B cell (primary cell): ENCODE measurements at places on chromosomes 13 and 19. TPM values are rescaled to one million over a fixed set of nuclear protein-coding genes. Genes with fewer than 3 reads are reported as not detected.

KIR2DL1 gene
- not detected in 2 replicates for total RNA-seq

CPB2 gene
- not detected in 2 replicates for total RNA-seq

OR10H1 gene
- total RNA-seq: 0.07 and 0.10 TPM in 2 replicates

CRB3 gene
- total RNA-seq: 3.1 and 3.6 TPM in 2 replicates

DNA sequence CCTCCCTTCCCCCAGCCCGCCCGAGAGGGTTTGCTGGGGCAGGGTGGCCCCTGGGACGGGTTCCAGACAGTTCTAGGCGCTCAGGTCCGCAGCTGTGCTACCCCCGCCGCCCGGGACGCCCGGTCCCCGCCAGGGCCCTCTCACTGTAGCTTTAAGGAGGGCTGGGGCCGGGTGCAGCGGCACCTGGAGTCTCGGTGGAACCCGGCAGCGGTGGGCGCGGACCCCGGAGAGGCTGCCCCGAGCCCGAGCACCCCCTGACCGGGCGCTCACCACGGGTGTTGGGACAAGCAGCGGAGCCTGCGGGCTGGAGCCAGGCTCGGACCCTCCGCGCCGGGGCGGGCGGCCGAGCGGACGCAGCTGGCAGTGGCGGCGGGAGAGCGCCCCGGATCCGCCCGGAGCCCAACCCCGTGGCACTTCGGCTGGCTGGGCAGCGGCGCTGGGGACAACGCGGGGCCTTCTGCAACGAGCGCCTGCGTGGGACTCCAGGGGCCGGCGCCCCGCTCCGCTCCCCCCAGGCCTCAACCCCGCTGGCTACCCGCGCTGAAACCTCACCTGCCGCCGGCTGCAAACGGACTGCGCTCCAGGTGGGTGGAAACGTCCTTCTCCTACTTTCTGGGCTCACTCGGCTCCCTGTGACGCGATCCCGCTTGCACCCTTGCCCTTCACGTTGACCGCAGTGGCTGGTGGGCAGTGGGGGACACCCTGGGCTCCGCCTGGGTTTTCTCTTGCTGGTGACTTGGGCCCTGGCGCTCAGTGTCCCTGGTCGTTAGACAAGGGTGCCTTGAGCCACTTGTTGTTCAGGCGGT lies 81.1 kb downstream of the ZNF429 start:
- peaks cover 7% of the 10 kb centered on the region for H3K4me1 ChIP-seq
- peaks cover 8% of the 10 kb centered on the region for H3K27me3 ChIP-seq
- H3K27ac ChIP-seq: no peak overlapping the region
- H3K4me3 ChIP-seq: peak overlapping the region; percentile 43

DNA sequence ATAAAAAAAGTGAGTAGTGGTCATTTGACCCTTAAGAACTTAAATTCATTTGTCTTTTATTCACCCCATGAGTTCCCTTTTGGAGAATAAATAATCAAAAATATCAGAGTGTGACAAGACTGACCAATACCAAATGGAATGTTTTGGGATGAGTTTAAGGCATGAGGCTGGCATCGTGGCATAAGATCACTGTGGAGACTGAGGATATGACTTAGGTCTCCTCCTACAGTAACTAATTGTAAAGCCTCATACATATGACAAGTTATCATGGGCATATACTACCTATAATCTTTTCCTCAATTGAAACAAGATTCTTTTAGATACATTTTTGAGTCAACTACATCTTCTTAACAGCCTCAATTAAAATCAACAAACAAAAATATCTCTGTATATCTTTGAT lies 782.0 kb downstream of the SLITRK1 start:
- no peaks in the 10 kb centered on the region for H3K36me3 ChIP-seq
- H3K27me3 ChIP-seq: no peaks in the 10 kb centered on the region
- DNase-seq: no peak
- no peak overlapping the region for H3K27ac ChIP-seq
- H3K4me1 ChIP-seq: no peaks in the 10 kb centered on the region

DNA sequence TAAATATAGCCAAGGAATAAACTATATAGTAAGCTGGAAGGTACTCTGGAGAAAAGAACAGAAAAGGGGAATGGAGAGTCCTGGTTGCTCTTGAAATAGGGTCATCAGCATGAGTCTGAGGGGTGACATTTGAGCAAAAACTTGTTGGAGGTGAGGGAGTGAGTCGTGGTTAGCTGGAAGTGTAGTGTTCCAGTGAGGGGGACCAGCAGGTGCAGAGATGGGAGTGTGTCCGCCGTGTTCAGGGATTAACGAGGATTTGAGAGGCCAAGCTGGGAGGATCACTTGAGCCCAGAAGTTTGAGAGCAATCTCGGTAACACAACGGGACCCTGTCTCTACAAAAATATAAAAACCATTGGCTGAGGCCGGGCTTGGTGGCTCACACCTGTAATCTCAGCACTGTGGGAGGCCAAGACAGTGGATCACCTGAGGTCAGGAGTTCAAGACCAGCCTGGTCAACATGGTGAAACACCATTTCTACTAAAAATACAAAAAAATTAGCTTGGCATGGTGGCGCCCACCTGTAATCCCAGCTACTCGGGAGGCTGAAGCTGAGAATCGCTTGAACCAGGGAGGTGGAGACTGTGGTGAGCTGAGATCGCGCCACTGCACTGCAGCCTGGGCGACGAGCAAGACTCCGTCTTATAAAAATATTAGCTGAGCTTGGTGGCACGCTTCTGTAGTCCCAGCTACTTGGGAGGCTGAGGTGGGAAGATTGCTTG lies 1.1 kb downstream of the SUPT5H start:
- DNase-seq: no peak
- peak overlapping the region; percentile 69 for H3K4me3 ChIP-seq
- peaks cover 7% of the 10 kb centered on the region for H3K36me3 ChIP-seq
- peaks cover 56% of the 10 kb centered on the region for H3K4me1 ChIP-seq
- H3K27ac ChIP-seq: peak overlapping the region; percentile 88
- no peaks in the 10 kb centered on the region for H3K27me3 ChIP-seq

DNA sequence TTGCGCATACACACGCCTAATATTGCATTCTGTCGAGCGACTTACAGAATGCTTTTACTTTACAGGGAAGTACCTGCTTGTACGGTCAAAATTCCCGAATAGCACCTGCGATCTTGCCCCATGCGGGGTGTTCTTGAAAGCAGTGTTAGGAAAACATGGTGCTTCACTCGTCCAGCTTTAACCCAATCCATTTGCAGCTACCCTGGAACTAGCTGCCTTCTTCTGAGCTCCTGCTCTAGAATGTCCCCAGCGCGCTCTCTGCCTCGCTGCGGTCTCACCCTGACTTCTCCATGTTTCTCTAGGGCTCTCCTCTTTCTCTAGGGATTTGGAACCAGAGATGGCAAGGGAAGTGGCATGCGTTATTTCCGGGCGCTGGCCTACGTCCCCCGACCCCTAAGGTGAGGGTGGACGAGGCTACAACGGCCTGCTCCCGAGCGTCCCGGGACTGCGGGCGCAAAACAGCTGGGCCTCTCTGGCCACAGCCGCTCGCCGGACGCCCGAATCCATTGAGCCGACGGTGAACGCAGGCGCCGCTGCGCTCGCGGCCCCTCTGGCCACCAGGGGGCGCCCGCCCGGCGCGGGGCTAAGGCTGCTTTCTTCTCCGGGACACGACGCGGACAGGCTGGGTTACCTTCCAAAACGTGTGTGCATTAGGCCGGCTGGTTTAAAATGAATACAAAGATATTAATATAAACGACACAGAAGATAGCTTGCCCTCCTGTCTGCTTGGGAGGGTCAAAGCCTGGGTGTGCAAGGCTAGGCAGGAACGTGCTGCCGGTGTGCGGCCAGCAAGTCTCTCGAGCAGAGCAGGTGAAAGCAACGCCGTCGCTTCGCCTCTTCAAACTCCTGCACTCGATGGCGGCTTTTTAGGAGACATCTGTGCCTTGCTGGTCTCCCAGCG lies 1.8 kb upstream of the SPRY2 start:
- H3K4me1 ChIP-seq: peaks cover 38% of the 10 kb centered on the region
- H3K4me3 ChIP-seq: peak overlapping the region; percentile 53
- peaks cover 5% of the 10 kb centered on the region for H3K27me3 ChIP-seq
- no peak overlapping the region for H3K27ac ChIP-seq

- H3K27me3 ChIP-seq: no peaks in the 10 kb centered on the region
- peaks cover 15% of the 10 kb centered on the region for H3K4me1 ChIP-seq
- no peak overlapping the region for H3K27ac ChIP-seq
- H3K4me3 ChIP-seq: no peak overlapping the region
- no peak for DNase-seq
- H3K36me3 ChIP-seq: no peaks in the 10 kb centered on the region
Observed at GRCh38 chr19:3153286-3154230, 17.7 kb downstream of the GNA15 start.

GRCh38 chr13:63299866-63300394 lies 1884.3 kb upstream of the PCDH20 start:
- no peaks in the 10 kb centered on the region for H3K4me1 ChIP-seq
- H3K27ac ChIP-seq: no peak overlapping the region
- H3K27me3 ChIP-seq: no peaks in the 10 kb centered on the region
- no peak overlapping the region for H3K4me3 ChIP-seq
- DNase-seq: no peak

DNA sequence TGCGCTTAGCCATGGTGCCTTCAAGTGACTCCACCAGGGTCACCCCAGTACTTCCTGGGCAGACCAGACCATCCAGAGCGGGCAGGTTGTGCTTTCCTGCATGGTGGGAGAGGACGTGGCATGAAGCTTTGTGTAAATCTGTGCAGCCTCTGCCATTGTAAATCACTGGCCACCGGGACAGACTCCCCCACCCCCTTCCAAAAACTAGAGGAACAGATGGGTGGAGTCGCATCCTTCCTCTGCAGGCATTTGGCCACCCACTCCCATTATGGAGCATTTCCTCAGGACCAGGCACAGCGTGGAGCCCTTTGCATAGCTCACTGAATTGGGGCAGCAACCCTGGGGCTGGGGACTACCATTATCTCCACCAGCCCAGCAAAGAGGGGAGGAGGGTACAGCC lies 8.2 kb downstream of the BCKDHA start:
- DNase-seq: no peak
- H3K36me3 ChIP-seq: no peaks in the 10 kb centered on the region
- no peak overlapping the region for H3K4me3 ChIP-seq
- H3K27me3 ChIP-seq: no peaks in the 10 kb centered on the region

DNA sequence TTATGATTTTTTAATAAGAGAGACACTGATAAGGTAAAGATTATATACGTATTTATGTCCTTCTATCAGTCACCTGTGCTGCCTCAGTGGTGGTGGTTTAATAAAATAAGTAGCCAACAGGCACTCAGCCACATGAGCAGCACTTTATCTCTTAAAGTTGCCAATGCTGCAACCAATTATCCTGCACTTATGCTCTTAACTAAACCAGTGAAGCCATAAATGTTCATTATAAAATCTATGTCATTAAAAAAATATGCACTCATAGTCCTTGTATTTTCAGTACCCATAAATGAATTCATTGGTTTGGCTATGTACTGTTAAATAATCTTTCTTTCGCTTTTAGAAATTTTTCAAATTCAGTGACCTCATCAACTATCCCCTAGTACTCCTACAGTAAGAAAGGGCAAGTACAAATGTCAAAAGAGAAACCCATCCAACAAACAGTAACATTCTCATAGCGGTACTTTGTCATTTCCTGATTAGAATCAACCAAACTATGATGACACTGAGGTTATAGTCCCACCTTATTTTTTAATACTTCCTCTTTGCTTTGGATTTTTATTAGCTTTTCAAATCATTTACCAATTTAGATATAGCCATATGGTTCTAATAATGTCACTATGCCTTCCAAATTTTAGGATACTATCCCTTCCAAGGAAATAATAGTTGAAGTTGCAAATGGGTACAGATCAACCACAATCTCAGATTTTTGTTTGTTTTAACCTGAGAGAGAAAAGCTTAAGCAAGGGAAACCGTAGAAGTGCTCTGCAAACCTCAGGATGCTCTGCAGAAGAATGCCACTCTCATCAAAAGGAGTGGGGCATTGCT lies 190.9 kb downstream of the KLF12 start:
- no peaks in the 10 kb centered on the region for H3K4me1 ChIP-seq
- no peak overlapping the region for H3K27ac ChIP-seq
- H3K4me3 ChIP-seq: no peak overlapping the region
- H3K36me3 ChIP-seq: peaks cover 10% of the 10 kb centered on the region
- DNase-seq: peak; percentile 20
